NCI-H1694 treated with DMSO at 0.1 percent for 48 hours (cell line): ENCODE measurements at places on chromosomes 5 and 9.

DNA sequence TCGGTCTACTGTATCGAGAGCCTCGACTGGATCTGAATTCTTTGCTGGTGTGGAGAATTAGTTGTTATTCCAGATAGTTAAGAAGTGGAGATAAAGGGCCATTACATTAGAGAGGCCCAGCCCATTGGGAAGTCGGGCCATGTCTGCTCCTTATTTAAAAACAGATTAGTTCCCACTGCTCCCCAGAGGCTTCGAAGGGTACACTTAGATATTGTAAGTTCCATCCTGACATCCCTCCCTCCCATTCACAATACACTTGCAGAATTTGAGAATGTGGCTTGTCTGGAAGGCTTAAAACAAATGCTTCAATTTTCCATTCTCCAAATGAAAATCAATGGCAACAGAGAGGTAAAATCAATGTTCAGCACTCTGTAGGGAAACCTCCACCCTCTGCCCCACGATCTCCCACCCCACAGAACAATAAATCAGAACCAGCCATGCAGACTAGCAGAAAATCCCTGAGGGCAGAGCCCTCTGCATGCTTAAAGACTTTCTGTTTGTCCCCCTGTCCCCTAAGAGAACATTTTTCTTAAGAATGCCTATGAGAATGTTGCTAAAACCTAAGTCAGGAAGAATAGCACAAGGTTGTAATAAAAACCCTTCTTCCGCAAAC is 364.1 kb downstream of the SPOCK1 start:
- no peak for DNase-seq

GRCh38 chr9:113215132-113215531 is 5.9 kb downstream of the FKBP15 start:
- no peak for DNase-seq

DNA sequence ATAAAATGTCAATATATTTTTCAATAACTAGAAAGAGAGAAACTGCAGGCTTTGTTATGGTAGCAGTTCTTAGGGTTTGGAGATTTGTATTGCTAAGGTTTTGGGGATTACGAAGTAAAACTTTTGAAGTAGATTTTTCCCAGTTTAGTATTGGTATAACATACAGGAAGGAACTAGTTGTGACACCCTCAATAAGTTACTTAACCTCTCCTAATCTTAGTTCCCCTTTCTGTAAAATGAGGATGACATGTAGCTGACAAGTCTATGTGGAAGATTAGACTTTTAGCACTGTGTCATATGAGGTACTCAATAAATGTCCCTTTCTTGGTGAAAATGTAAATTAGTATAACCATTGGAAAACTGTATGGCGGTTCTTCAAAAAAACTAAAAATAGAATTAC is 73.4 kb upstream of the ATG10 start:
- no peak for DNase-seq

- DNase-seq = no peak
These were observed 86.3 kb upstream of the TAF11L2 start for GRCh38 chr5:17411436-17412402.

DNA sequence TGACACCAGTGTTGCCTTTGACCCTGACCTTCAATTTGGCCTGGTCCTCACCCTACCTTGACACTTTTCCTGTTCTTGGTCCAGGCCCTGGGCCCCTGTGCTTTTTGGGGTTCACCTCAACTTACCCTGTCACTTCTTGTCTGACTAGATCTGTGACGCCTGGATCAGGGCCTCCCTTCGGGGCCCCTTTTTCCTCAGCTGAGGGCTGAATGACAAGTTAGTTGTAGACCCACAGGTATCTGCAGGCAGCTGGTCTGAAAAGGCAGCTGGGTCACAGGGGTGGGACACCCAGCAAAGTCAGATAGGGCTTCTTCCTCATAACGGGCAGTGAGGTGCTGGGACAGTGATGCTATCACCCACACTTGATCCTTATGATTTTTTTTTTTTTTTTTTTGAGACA is 10.0 kb upstream of the MYORG start:
- no peak for DNase-seq

DNA sequence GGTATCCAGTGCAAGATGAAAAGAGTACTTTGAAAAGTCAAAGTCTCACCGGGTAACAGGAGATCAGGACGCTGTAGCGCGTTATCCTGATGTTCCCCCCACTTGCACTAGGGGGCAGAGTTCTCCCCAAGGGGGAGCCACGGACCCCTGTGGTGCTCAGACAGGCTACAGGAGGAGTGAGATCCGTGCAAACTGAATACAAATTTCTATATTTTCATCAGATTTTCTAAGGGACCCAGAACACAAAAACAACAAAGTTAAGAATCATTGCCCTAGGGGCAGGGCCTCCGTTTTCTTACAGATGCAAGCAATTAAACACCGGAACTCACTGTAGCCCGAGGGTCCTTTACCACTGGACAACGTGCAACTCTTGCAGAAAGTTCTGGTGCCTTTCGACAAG is 2.0 kb downstream of the MYO10 start:
- peak; percentile 50 for DNase-seq

DNA sequence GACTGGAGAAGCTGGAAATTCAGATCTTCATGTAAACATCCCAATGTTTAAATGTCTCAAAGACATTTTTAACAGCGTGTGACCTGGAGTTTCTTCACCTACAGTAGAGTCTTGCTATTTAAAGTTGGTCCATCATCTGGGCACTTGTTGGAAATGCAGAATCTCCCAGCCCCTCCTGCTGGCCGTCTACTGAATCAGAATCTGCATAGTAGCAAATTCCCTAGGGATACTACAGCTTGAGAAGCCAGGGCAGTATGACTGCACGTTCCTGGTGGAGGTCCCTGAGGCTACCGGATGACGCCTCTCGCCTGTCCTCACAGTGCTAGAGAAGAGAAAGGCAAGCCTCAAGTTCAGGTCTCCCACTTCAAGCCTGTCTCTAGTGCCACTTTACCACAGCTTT is 15.7 kb downstream of the SAP30L start:
- no peak for DNase-seq

GRCh38 chr5:54570916-54571315 is 53.4 kb downstream of the SNX18 start:
- no peak for DNase-seq

DNA sequence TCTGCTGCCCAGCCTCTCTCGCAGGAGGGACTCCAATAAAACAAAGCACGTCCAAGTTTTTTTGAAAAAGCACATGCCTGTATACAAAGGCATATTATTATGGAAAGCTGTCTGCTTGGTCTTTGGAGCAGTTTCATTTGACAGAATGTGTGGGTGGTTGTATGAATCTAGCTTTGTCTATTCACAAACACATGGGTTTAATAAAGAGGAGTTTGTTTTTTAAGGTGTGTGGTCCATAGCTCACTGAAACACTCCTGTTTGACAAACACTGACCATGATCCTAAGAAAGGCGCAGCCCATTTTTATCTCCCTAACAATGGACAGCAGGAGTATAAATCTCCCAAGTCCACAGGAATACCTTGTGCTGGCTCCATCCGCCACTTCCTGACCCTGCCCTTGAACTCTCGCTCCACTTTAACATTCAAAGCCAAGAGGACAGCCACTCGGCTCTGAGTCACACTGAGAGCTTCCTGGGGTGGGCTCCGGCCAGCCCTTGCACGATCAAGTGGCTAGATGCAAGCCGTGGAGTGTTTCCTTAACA is 371.9 kb downstream of the EBF1 start:
- no peak for DNase-seq

DNA sequence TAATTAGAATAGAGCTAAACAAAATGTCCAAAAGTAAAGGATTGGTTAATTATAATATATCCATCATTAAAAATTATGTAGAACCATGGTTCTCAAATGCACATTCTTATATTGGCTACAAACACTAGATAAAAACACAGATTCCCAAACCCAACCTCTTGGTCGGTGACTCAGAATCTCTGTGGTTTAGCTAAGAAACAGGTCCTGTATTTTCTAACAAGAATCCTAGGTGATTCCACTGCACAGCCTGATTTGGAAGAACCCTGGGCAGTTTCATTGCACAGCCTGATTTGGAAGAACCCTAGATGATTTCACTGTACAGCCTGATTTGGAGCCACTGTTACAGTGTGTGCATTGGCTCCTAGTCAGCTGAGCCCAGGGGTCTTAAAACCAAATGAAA is 67.9 kb downstream of the KIAA1958 start:
- no peak for DNase-seq
